ENCODE measurements at places on chromosomes 2 and 18.
A peak's percentile ranks its signal among the peaks of the same experiment; 100 is the strongest.

DNA sequence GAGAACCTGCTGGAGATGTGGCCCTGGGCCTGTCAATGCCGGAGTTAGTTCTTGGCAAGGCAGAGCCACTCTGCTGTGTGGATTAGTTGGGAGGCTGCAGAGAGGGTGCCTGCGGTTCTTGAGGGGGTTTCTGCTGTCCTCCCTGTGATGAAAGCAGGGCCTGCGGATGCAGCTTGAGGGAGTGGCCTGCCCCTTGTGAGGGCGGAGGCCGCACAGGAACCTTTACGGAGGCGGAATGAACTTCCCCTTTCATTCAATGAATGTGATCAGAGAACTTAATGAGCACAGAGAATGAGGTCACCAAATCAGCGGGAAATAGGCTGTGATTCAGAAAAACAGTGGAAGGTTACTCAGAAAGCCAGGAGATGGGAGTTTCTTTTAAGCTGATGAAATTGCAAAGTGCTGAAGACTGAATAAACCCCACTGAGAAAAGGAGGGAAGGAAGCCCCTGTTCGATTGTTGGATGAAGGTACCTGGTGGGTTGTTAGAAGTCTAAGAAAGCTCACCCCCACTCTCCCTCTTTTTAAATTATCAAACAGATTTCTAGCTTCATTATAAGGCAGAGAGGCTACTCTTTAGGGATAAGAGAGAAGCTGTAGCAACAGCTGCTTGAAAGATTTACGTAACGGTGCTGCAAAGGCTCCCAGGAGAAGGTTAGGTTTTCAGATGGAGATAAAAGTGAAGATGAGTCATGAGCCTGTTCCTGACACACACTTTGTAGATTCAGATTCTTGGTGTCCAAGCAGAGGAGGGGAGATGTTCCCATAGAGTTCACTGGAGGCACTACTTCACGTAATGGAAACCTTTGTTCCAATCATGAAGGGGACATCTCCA lies 47.4 kb downstream of the VWA3B start:
- DNase-seq, result no peak

- no peak for DNase-seq
These were observed 174.0 kb downstream of the TGIF1 start for GRCh38 chr18:3623769-3624545.

- no peak for DNase-seq
These were observed 10.6 kb downstream of the TRABD2A start for GRCh38 chr2:84870306-84870705.

GRCh38 chr2:229971298-229971790 lies 49.0 kb downstream of the FBXO36 start:
- no peak for DNase-seq

- DNase-seq, result peak; percentile 25
These were observed 25.7 kb downstream of the NPPC start for GRCh38 chr2:231900486-231900942.

DNA sequence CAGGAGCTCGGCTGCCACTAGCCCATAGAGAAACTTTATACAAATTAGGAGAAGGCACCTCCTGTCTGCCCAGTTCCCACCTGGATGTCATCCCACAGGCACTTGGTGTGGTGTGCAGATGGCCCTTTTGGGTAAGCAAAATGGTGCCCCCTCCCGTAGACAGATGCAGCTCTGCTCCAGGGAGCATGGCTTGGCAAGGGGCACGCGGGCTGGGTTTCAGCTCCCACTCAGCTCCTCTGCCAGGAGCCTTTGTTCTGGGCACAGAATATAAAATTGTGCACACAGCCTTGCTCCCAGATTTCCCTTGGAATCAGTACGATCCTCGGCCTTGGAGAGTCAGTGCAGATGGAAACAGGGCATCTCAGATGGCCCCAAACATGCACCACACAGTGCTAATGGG lies 20.3 kb upstream of the KCNF1 start:
- DNase-seq, result no peak
